ENCODE measurements at places on chromosomes 6 and 20. TPM values are rescaled to one million over a fixed set of nuclear protein-coding genes. Genes with fewer than 3 reads are reported as not detected.

- no peak for DNase-seq
These were observed 91.5 kb upstream of the SASH1 start for GRCh38 chr6:148250975-148251685.

- DNase-seq, result no peak
These were observed 181.0 kb downstream of the ZMYND8 start for GRCh38 chr20:47175493-47175892.

HSPA12B gene
- not detected for total RNA-seq

SGK1 gene
- 103 TPM for total RNA-seq

LY6G6D gene
- not detected for total RNA-seq

DNA sequence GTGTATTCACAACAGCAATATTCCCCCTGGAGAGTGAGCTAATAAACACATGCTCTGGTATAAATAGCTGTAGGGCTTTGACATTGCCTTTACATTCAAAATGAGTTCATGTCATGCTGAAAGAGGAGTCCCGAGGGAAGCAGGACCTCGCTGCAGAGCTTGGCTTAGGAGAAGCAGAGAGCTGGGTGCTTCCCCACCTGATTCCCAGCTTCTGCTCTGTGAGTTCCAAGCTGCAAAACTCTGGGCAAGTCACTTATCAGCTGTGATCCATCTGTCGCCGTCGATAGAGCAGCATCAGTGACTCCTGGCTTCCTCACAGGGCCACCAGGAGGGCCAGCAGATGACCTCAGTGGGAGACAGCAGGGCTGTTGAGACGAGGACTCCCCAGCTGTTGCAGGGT, 241.8 kb downstream of the ANKRD60 start:
- DNase-seq, result no peak

GRCh38 chr6:56840467-56841380, 114.2 kb upstream of the BEND6 start:
- no peak for DNase-seq

DNA sequence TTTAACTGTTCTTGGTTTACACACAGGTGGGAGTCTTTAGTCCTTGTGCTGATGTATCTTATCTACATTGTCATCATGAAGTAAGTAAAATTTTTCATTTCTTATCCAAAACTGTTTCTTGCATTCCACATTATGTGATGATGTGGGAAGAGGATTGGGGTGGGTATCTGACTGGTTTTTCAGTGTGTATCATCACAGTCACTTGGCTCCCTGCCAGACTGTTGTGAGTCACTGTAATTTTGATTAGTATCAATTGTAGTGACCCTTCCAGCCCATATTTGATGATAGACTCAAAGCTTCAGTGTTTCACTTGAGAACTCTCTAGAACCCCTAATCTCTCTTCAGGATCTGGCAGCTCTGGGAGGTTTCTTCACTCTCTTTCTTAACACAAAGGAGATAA, 84.5 kb upstream of the RIN2 start:
- DNase-seq, result no peak

CAP2 gene
- not detected for total RNA-seq

CEP43 gene
- total RNA-seq, result 24.0 TPM
